ENCODE measurements at places on chromosomes 11 and 22. TPM values are rescaled to one million over a fixed set of nuclear protein-coding genes. Genes with fewer than 3 reads are reported as not detected.

Gene IL18
- 2.0 TPM for total RNA-seq

Gene PNPLA5
- total RNA-seq: 0.25 TPM

Gene EIF3D
- total RNA-seq: 107 TPM

Gene FAM118A
- total RNA-seq: 10.8 TPM

Gene WNT11
- total RNA-seq: 6.4 TPM

Gene FCHSD2
- 42.8 TPM for total RNA-seq

Gene OR8D4
- 0.25 TPM for total RNA-seq

Gene TIGD3
- total RNA-seq: 3.0 TPM

Gene CCS
- total RNA-seq: 13.5 TPM

Gene MMP27
- not detected for total RNA-seq

Gene SLC25A18
- 5.4 TPM for total RNA-seq

Gene RAG1
- total RNA-seq: 0.25 TPM

Gene ZBTB16
- 8.4 TPM for total RNA-seq

Gene PRRG4
- total RNA-seq: under 0.01 TPM

Gene OR52H1
- total RNA-seq: not detected

Gene CHCHD10
- total RNA-seq: 5.4 TPM

Gene LRP5
- 12.5 TPM for total RNA-seq

Gene KRTAP5-8
- total RNA-seq: not detected

Gene CAPN1
- 52.4 TPM for total RNA-seq

Gene KLHDC7B
- not detected for total RNA-seq

Gene LRRC56
- total RNA-seq: 0.98 TPM

Gene ZNF280B
- 3.9 TPM for total RNA-seq

Gene GRAP2
- 4.9 TPM for total RNA-seq

Gene MYEOV
- total RNA-seq: not detected

Gene PARVG
- 1.5 TPM for total RNA-seq

Gene FGF19
- total RNA-seq: not detected

Gene LMO2
- total RNA-seq: 13.5 TPM

Gene ATG16L2
- total RNA-seq: 4.7 TPM

All from temporal lobe (tissue), 4 donors.